ENCODE measurements at places on chromosomes 2 and 18.

DNA sequence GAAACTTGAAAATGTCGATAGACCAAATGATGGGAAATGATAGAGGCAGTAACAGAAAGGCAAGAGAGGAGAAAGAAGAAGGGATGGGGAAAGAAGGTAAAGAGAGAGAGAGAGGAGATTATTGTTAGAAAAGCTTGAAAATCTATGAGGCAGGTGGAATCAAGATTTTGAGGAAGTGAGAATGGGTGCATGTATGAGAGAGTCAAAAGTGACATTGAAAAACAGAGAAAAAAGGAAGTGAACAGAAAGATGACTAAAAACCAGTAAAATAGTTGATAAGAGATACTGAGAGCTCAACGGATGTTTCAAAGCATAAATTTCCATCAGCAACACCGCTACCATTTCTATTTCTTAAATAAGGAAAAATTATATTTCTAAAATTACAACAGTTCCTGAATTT lies 327.4 kb upstream of the CWC22 start:
- DNase-seq, result no peak

DNA sequence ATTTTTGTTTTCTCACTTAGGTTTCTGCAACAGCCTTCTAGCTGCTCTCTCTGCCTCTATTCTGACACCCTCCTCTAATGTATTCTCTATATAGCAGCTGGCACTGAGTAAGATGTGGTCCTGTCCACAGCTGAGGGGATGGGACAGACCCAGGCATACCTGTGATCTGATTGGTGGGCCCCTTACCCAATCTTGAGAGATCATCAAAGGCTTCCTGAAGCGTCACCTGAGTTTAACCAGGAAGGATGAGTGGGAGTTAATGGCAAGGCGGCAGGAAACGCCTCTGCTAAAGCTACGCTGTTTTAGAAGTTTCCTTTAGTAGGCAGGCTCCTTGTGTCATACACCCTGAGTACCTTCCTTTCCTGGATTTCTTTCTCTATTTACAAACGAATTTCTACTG lies 5.7 kb upstream of the TET3 start:
- no peak for DNase-seq

- DNase-seq, result no peak
Measured at GRCh38 chr18:24959051-24959476, 392.9 kb downstream of the ZNF521 start.

GRCh38 chr2:110740747-110741349 lies 8.5 kb downstream of the ACOXL start:
- no peak for DNase-seq

DNA sequence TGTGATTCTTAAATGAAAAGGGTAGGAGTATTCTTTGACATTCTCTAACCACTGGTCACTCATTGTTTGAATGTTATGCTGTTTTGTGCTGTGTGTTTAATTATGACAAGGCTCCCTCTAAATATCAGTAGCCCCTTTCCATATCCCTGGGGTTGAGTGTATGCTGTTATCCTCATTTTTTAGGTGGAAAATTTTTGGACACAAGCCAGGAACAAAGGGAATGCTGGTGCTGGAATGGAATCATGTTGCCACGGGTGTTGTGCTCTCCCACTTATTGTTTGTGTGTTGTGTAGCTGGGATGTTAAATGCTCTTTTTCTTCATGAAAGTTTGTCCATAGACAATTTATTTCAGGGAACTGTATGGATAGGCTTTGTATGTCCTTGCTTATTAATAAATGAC lies 43.3 kb downstream of the ZNF532 start:
- no peak for DNase-seq

GRCh38 chr2:44566059-44566458 lies 204.3 kb downstream of the CAMKMT start:
- DNase-seq, result no peak

DNA sequence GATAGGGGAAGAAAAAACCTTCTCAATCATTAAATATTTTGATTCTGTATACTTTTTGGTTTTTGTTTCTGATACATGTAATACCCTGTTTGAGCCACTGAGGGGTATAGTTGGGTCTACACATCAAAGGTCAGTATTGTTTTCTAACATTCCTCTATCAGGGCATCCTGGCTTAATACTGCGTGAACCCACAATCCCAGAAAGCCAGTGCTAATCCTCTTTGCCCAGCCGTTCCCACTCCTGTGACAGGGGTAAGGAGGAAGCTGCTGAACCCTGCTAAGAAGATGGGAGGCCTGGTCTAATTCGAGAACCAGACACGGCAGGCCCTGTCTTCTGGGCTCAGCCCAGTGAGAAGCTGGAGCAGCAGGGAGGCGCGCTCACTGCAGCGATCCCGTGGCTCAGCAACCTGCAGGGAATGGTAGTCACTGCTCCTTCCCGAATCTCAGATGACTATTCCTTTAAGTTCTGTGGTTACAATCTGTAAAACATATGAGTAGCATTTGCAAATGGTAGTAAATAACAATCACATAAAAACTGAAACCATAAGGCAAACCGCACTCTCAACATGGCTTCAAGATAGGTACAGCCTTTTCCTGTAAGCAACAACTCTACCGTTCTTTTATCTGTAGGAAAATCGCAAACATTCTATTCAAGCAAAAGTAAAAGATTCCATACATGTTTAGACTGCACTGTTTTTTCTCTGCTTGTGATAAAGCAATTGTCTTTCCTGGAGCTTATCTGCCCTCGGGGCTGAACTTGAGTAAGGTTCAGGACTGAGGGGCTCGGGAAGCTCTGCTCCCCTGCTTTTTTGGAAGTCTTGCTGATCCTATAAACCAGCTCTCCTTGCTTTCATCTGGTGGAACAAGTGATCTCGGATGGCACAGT lies 87.0 kb downstream of the EPB41L3 start:
- no peak for DNase-seq

DNA sequence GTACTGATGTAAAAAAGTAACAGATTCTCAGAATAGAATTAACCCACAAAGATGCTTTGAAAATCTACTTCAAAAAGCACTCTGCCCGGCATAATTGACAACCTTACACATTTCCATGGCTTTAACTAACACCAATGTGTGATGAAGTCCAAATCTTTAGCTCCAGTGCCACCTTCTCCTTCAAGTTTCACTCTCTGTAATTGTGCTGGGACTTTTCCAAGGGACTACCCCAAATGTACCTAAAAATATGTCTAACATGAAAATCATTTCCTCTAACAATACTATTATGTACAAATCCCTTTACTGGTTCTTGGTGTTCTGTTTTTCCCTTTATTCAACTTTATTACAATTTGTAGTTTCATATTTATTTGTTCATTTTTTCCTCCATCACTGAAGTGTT lies 20.6 kb upstream of the UBE2E3 start:
- DNase-seq, result no peak

DNA sequence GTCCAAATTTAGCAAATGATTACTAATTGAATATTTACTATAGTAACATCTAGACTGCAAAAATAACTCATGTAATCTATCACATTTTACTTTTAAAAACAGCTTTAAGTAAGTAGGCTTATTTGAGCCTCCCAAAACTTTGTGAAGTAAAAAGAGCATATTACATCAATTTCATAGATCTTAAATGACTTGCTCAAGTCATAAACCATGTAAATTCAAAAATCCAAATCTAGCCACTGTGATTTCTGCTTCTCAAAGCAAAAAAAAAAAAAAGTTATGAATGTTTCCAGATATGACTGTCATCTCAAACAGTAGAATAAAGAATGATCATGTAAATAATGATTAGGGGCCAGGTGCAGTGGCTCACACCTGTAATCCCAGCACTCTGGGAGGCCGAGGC lies 37.5 kb downstream of the CACNB4 start:
- no peak for DNase-seq

- DNase-seq, result no peak
Measured at GRCh38 chr2:15191789-15192188, 369.3 kb downstream of the NBAS start.

DNA sequence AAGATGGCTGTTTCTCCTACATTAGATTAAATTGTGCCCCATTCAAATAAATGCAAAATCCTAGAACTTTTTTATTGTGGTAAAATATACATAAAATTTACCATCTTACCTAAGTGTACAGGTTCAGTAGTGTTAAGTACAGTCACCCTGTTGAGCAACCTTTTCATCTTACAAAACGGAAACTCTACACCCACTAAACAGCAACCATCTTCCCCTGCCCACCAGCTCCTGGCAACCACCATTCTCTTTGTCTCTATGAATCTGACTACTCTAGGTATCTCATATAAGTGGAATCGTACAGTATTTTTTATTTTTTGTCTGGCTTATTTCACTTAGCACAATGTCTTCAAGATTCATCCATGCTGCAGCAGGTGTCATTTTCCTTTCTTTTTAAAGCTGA lies 53.0 kb downstream of the ASXL2 start:
- DNase-seq, result no peak

DNA sequence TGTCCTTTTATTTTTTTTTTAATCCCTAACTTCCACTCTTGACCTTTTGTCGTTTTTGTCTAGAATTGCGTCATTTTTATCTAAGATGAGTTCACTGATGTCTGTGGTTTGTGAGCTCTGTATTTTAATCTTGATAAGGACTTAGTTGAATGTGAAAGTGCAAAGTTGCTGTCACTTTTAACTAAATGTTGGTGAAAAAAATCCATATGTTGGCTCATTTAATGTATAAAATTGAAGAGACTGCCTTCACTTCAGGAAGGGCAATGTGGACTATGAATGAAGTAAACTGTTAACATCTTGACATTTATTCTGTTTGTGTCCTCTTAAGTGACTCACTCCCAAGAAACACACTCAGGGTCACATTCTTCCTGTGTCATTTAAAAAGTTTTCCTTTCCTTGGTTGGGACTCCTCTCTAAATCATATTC lies 256.6 kb upstream of the RASGRP3 start:
- DNase-seq, result no peak

GRCh38 chr2:170492010-170492409 lies 223.1 kb upstream of the SP5 start:
- DNase-seq, result no peak

- DNase-seq, result no peak
Measured at GRCh38 chr18:59222341-59222740, 2.4 kb downstream of the GRP start.

- no peak for DNase-seq
Measured at GRCh38 chr18:58143386-58143785, 99.4 kb downstream of the NEDD4L start.

DNA sequence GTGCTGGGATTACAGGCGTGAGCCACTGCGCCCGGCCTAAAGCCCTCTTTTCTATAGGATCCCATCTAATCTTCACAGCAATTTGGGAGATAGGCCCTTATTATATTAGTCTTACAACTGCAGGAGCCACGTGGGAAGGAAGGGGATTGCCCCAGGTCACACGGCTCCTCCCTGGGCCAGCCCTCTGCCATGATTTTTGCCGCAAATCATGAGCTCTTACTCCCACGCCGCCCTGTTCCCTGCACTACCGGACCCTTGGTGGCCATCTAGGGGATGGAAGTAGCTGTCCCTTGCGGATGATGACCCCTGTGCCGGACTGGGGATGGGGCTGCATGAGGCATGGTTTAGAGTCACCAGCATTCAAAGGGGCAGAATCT lies 28.4 kb upstream of the PTMA start:
- DNase-seq, result no peak

- no peak for DNase-seq
Measured at GRCh38 chr2:21363364-21363763, 239.6 kb downstream of the TDRD15 start.

- DNase-seq, result no peak
Measured at GRCh38 chr2:67879586-67880290, 183.1 kb downstream of the C1D start.

DNA sequence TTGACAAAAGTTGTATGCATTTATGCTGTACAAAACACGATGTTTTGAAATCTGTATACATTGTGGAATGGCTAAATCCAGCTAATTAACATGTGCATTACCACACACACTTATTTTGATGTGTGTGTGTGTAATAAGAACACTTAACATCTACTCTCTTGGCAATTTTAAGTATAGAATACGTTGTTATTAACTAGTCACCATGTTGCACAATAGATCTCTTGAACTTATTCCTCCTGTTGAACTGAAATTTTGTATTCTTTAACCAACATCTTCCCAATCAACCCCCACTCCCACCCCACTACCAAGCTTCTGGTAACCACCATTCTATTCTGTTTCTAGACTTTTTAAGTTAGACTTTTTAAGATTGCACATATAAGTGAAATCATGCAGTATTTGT lies 16.3 kb upstream of the SP3 start:
- no peak for DNase-seq

DNA sequence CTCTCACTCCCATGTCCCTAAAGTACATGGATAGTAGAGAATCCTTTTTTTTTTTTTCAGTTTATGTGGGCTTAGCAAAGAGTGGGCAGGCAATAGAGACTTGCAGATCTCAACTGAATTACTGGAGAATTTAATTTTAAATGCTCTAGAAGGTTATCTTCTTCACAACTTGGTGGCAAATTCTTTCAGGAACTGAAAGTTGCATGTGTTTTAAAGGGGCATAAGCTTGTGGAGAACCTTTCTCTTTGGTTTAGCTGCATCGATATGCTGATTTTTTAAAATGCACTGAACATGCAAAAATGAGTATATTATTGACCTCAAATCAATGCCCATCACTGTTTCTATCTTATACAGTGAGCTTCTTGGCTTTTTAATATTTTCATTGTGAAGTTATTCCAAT lies 24.9 kb upstream of the GALNT3 start:
- no peak for DNase-seq

DNA sequence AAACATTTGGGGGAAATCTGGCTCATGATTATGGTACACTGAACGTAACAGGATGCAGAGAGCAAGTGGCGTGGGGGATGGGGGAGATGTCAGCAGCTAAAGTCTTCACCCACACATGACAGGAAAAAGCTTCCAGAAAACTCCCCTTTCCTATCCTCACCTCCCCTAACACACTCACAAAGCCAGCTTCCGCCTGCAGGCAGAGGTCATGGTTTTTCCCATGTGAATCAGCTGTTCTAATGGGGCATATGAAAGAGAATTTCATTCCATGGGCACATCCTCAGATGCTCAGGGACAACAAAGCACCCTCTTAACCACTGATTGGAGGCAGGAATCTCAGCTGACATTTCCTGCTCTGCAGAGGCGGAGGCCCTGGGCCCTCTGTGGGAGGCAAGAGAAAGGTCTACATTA lies 129.1 kb downstream of the TSN start:
- DNase-seq, result no peak

GRCh38 chr2:200405599-200406298 lies 99.3 kb downstream of the SPATS2L start:
- DNase-seq, result no peak

DNA sequence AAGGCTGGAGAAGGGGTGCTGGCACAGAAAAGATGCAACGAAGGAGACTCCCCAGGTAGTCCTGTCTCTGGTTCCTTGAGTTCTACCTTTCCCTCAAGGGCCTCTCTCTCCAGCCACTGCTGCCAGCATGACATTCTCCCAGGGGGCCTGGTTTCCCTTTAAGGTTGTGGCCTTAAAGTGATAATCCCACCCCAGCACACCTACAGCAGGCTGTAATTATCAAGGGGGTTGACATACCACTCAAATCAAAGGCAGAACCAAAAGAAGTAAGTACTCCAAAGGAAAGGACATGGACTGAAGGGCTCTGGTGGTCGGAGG lies 127.4 kb upstream of the MSH6 start:
- no peak for DNase-seq

- no peak for DNase-seq
Measured at GRCh38 chr2:207895274-207895860, 125.7 kb upstream of the FZD5 start.

- DNase-seq, result no peak
Measured at GRCh38 chr2:85950743-85951142, 62.0 kb upstream of the ST3GAL5 start.

- DNase-seq, result no peak
Measured at GRCh38 chr2:41878056-41878455, 169.8 kb upstream of the PKDCC start.

Data from suprapubic skin (tissue), 4 donors.